ENCODE measurements at places on chromosomes 6 and 20.

GRCh38 chr20:18380908-18381529, 85.8 kb downstream of the DZANK1 start:
- no peak for DNase-seq

DNA sequence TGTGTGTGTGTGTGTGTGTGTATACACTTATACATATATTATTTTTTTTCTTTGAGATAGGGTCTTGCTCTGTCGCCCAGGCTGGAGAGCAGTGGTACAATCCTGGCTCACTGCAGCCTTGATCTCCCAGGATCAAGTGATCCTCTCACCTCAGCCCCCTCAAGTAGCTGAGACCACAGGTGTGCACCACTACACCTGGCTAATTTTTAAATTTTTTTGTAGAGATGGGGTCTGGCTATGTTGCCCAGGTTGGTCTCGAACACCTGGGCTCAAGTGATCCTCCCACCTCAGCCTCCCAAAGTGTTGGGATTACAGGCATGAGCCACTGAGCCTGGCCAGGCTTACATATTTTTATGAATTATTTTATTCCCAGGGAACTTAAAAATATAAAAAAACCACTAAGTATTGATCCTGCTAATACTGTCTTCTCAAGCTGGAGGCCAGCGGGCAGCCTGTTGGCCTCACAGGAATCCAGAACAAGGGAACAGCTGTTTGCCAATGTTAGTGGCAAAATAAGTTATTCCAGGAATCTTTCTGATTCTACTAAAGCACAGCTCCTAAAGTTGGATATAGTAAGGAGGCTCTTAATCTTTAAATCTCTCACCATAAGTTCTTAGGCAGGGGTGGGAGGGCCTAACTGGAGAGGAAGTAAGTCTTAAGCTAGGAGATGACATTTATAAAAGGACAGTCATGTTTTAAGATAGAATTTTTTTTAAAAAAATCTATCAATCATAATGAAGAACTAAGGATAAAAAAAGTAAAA, 135.5 kb upstream of the NUP153 start:
- no peak for DNase-seq

GRCh38 chr6:96974516-96974915, 50.0 kb downstream of the KLHL32 start:
- DNase-seq = no peak

- DNase-seq = no peak
Observed at GRCh38 chr6:147942363-147942762, 400.3 kb upstream of the SASH1 start.
